Lower lobe of right lung (tissue), 2 donors: ENCODE measurements at places on chromosomes 3 and 15. TPM values are rescaled to one million over a fixed set of nuclear protein-coding genes. Genes with fewer than 3 reads are reported as not detected.
A peak's percentile ranks its signal among the peaks of the same experiment; 100 is the strongest.

WDR76 gene
- total RNA-seq: 5.7 TPM

FGD5 gene
- 85.0 TPM for total RNA-seq

ABHD17C gene
- total RNA-seq: 28.2 TPM

LSAMP gene
- total RNA-seq: 20.1 TPM

MITF gene
- total RNA-seq: 45.1 TPM

TRH gene
- not detected for total RNA-seq

COMMD2 gene
- 44.9 TPM for total RNA-seq

- no peak for DNase-seq
These were observed 80.1 kb upstream of the CHRM5 start for GRCh38 chr15:33888176-33888575.

DNA sequence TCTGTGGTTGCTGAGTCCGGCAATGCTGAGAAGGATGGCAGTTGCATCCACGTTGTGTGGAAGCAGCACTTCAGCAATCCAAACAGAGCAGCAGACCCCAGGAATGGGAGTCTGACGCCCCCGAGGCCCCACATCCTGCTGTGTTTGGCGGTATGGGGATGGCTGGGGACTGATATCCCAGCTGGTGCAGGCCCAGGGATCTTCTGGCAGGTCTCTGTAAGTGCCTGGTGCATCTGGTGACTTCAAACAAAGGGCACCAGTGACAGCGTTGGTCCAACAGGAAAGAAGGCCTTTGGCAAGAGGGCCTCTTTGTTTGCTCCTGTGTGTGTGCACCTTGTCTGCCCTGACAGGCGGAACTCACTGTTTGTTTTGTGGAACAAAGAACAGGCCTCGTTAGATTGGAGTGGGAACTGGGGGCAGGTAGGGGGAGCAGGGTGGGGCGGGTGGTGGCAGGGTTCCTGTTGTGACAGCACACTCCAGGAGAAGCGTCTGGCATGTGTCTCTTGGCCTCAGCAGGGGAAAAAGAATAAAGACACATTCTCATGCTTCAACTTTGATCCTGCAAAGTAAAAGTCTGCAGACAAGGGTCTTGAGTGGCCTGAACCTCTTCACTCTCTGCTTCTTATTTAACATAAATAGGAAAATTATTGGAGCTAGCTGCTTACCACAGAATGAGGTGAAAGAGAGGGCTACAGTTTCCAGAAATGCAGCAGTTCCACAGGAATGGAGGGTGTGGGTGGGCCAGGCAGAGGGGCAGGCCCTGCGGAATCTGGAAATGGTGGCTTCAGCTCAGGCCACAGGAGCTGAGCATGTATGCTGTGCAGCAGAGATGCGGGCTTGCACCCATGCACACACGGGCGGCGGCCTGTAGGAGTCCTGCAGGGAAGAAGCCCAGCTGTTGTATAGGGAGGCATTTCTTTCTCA, 94.5 kb upstream of the MYZAP start:
- DNase-seq: peak; percentile 49

GRCh38 chr3:181701096-181701495, 10.6 kb upstream of the SOX2 start:
- DNase-seq: no peak

DNA sequence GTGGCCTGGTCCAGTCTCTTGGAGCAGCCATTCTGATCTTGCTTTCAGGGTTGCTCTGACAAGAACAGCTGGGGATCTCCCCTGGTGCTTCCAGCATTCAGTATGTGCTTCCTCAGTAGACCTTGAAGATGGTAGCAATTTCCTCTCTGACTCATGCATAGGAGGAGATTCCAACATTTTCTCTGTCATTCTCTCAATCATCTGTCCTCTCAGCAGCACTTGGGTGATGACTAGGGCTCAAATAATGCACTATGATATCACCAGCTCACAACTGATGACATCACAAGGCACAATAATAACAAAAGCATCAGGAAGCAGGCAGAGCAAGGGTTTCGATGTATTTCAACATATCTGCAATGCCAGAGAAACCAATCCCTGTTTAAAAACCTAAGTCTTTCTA, 52.7 kb downstream of the NFKBIZ start:
- no peak for DNase-seq

DNA sequence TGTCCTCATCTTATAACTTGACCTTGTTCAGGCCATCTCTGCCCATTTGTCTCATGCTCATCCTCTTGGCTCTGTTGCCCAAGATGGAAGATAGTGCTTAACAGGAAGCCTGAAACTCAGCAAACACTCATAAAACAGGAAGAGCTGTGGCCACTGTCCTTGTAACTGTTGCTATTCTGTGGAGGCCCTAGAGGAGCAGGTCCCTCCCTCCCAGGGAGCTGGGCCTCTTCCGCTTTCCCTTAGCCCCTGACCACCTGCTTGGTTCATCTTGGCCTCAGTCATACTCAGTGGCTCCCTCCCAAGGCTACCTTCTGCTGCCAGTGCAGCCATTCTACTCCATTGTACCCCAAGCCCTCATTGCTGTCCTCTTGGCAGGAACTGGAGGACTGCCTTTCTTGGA, 3.5 kb downstream of the MAPKAPK3 start:
- DNase-seq: peak; percentile 73

GRCh38 chr15:65952391-65953053, 83.2 kb downstream of the RAB11A start:
- no peak for DNase-seq

- DNase-seq: no peak
These were observed 56.9 kb downstream of the MEGF11 start for GRCh38 chr15:66196602-66197001.

DNA sequence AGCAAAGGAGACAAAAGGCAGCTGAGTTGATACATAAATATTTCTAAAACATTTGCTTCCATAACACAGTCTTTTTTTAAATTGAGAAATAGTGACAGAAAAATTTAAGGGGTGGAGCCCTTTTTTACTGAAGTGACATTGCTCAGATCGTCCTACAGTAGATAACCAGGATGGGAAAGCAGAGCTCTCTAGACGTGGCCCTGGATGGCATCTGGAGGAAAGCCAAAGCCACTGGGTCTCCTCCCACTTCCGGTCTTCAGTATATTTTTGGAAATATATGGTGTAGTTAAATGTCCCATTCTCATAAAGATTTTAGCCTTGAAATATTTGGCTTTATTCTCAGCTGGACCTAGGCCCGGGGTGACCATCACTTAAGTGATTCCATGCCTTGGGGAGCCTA, 326.1 kb downstream of the ZNF621 start:
- DNase-seq: no peak

DNA sequence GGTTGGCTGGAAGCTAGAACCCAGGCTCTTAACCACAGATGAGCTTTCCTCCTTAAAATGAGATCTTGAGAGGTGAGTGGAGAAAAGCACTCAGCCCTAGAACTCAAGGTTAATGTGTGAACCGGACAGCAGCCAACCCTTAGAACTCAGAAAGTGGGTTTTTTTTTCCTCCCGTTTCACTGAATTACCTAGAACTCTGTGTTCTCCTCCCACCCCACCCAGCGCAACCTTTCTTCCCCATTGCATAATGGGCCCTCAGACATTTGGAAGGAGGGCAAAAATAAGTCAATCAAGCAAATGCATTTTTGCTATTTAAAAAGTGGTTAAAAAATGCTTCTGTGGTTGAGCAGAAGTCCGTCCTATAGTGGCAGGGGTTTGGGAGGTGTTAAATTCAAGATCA, 36.7 kb downstream of the POC1A start:
- DNase-seq: peak; percentile 18

- no peak for DNase-seq
These were observed 16.6 kb downstream of the ZNF592 start for GRCh38 chr15:84764989-84765388.

DNA sequence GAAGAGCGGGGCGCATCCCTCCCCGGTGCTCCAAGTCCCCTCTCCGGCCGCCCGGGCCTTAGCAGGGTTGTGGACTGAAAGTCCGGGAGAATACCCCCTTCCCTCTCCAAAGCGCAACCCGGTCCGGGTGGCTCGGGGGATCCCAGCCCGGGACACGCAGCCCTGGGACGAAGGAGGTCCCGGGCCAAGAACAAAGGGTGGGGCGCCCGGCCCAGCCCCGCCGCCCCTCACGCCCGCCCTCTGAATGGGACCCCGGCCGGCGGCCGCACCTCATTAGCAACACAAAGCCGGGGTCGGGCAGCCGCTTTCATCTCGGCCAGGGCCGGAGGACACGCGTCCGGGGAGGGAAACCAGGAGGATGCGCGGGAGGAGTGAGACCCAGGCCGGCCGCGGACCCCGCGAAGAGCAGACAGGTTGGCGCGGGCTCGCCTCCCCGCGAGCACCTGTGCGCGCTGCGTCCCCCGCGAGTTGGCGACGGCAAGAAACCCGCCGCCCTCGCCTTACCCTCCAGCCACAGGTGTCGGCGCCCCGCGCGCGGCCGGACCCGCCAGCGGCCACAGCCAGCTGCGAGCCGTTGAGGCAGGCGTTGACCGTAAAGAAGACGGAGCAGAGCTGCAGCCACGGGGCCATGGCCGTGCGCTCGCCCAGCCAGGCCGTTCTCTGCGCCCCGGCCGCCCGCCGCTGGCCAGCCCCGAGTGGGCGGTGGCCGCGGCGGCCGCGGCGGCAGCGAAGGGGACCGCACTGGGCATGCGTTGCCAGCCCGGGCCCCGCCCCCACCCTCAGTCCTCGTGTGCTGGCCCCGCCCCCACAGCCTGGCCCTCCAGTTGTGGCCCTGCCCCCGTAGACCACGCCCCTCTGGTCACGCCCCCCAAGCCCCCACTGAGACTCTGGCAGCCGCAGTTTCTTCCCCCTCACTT, at the start of gene IL17RD:
Gene IL17RD (minus strand): TSS at position 697 of the 917 bp plus-strand sequence. CDS start 67 bp downstream, at position 630.
- peak; percentile 81 for DNase-seq

DNA sequence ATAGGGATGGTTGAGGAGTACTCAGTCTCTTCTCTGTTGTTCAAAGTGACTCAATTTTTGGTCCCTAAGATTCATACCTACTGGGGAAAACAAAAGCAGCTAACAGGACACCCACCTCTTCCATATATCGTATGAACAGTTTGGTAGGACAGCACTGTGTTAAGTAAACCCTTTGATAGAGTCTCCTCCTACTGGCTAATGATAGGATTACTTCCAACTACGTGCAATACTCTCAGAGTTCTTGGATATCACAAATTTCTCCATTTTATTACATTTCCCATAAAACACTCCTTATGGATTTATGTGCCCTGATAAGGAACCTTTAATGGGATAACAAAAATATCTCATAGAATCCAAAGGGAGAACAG, 200.2 kb upstream of the GOLGA6L4 start:
- DNase-seq: no peak

DNA sequence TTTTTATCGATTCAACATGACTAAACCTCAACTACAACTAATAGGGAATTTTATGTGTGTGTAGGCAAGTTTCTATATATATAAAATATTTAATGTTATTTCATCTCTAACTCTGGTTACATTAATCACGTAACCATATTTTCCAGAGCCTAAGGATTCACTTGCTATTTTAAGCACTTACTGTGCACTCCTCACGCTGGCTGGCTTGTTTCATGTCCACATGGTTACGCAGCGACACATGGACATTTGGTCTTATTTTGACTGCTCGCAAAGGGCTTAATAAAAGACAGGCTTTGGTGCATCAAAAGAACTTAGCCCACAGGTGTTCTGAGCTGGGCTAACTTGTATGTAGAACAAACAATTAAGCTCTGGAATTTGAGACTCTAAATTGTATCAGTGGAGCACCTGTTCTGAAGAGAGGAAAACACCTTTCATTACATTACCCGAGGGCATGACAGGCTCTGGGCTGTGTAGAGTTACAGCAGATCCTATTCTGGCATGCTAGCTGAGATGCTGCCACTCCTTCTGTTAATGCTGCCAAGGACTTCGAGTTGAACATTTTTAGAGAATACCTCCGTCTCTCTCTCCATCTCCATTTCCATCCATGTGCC, 130.0 kb upstream of the NR2F2 start:
- no peak for DNase-seq

DNA sequence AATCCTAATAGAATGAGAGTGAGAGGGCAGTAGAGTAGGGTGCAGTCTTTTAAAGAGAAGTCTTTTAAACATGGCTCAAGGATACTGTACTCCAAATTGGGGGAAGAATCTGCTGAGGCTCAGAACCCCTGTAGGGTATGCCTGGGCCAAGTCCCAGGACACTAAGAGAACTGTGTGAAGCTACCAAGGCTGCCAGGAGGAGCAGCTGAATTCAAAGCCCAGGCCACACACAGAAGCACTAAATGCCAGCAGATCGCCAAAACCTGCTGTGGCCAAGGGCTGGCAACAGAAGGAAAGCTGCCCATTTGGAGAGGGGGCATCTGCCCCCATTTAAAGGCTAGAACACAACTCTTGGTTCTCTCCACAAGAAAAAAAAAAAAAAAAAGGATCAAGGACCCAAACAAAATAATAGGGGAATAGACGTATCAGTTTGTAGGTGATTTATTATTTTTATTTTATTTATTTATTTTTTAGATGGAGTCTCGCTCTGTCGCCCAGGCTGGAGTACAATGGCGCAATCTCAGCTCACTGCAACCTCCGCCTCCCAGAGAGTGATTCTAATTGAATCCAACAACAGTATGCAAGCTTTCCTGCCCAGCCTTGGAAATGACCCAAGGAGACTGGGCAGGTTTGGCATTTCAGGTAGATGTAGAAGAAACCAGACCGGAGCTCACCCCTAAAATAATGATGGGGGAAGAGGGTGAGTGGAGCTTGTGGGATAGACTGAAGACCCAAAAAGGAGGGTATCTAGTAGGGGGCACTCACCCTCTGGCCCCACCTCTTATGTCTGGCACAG, 279.0 kb upstream of the WNT5A start:
- DNase-seq: no peak

DNA sequence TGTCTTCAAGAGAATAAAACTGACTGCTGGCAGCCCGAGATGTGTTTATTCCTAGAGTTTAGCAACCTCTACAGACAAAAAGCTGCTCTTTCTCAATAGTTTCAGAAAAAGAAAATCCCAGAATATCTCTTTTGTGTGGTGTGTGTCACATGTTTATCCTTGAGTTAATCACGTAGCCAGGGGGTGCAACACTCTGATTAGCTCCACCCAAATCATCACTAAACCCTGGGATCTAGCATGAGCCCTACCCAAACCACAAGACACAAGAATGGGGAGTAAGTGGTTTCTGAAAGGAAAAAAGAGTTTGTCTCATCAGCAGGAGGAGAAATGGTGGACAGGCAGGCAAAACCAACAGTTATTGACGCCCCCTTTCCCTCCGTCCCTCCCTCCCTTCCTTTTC, 78.5 kb upstream of the AGBL1 start:
- no peak for DNase-seq

- no peak for DNase-seq
These were observed 101.5 kb upstream of the UBE2E1 start for GRCh38 chr3:23704298-23704697.
